ENCODE measurements at places on chromosomes 4 and X.

DNA sequence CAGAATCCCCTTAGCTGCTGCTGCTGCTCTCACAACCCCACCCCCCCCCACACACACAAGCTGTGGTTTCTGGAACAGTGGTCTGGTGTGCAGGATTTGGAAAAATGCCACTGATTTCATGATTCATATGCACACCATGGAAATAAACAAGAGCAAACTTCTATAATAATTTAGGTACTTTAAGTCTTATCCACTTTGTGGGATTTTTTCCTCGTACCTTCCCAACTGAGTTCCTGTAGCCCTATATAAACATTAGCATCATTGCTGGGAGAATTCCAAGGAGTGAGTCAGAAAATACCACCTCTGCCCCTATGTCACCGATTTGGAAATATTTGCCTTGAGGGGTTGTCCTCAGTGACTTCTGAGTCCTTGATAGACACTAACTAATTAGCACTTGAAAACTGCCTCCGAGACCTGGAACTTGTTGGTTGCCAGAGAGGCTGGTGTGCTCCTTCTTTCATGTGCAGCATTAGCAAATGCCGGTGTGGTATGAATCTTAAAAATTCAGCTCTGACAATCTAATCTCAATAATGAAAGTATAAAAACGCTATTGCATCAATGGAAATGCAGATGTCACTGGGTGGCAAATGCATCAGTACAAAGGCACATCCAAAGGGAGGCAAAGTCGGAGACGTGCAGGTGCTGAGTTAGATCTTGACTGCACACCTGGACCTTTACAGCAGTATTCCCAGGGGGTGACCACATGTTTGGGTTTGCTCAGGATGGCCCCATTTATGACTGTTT is 61.8 kb downstream of the CPE start:
- DNase-seq, result peak; percentile 86

DNA sequence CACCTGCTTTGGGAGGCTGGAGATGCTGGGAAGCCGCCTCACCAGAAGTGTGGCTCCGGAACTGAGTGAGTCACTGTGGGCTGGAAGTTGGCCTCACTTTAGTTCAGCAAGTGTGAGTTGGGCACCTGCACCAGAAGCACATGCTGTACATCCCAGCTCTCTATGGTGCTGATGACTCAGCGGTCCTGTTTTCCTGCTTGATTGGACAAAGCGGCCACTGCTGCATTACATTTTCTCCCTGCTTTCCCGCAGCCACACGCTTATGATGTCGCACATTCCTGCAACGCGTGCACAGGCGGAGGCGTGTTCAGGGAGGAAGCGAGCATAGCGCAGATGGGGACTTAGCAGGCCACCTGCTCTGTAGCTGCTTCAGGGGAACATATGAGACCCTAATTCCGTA is 26.7 kb upstream of the CLDN34 start:
- peak; percentile 55 for DNase-seq

DNA sequence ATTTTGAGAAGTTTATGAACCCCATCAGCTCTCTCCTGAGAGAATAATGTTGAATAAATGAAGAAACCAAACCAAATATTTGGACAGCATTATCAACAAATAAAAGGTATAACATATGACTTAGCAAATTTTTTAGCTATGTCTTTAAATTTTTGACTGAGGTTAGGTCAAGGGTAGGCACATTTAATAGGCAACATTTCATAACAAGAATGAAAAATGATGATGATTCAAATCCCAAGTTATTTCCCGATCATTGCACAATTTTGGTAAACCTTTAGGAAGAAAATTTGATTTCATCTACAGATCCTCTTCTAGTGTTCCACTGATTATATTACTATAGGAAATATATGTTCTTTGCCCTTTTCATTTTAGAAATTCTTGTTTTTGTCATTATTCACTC is 123.7 kb upstream of the TLR3 start:
- DNase-seq, result no peak

DNA sequence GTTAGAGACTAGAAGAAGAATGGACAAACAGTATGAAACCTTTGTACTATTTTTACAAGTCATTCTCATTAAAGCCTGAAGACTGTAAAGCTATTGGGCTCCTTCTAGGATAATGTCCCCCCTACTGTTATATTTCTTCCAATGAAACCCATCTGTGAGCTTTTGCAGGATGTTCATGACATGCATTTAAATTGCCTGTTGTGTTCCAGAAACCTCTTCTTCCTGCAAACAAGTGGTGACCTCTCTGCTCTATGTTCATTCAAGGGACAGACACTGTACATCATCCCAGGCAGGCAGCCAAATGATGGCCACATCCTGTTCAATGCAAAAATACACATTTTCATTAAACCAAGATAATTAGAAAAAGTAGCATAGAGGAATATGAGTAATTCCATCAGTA is 128.0 kb downstream of the C4orf33 start:
- DNase-seq, result no peak

DNA sequence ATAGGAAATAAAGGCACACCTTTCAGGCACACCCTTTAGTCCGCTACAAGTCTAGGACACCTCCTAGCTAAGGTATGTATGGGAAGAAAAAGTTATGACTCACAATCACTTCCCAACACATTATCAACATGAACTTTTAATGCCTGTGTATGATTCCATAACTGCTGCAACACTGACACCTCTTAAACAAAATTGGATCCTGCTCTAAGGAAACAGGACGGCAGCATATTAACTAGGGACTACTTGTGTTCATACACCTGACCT is 2.4 kb upstream of the PPP3CA start:
- DNase-seq, result no peak

- DNase-seq, result no peak
Measured at GRCh38 chr4:83582289-83582785, 46.4 kb downstream of the GPAT3 start.

DNA sequence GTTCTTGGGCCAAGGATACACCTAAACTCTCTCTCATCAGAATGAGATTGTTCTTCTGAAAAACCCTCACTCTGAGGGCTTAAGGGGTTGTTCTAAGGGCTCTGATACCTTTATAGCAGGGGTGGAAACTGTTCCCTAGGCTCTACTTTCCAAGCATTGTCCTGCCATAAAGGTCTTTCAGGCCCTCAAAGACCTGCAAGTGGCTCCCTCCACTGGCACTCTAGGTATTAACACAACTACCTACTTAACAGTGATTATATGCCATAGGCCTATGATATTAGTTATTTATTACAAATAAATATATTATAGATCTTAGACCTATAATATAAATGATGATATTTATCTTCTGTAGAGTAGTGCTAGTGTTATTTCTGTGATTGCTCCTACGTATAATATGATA is 473.7 kb upstream of the RPS6KA3 start:
- DNase-seq, result peak; percentile 12

DNA sequence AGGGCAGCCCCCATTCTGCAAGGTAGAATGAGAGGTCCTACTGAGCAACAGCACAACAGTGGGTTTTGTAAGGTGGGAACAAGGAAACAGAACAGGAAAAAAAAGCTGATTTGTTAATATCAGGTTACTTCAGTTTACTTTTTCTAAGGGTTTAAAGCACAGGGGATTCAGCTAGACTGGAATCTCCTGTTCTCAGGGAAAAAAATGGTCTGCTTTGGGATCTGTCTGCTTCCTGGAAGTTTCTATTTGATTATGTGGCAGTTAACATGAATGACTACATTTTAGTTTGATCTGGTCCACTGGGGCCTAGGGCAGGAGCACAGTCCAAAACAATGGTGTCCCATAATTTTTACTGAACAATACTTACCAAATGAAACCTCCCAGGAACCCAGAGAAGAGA is 104.6 kb downstream of the FBXW7 start:
- DNase-seq, result no peak

GRCh38 chrX:109312757-109313156 is 169.1 kb downstream of the GUCY2F start:
- DNase-seq, result no peak

DNA sequence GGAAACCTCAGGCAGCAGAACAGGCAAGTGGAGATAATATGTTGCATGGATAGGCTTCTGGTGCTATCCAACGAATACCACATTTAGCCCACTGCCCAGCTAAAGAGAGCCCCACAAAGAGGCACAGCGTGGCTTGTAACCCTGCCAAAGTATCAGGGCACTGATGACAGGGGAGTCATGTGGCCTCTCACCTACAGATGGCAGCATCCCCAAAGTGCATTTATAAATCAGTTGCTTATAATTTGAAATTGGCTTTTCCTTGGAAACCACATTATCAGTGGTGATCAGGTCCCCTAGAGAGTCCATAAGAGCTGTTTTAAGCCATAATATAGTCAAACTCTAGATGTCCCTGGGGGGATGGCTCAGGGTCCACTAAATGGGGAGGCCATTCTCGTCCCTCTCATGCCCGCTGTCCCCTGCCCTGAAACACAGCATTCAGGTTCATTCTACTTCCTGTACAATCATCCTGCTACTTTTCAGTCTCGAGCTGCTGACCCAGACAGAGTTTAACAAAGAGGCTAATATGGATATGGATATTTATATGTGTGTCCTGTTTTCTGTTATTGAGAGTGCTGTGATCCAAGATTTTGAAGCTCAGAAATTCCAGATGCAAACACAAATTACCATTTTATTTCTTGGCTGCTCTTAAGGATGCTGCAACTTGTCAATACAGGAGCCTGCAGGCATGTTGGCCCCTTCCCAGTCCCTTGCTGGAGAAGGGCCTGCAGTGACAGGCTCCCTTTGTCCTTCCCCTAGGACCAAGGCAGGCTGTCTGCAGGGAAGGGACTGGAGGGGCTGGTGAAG is 28.5 kb downstream of the SRPX start:
- DNase-seq, result no peak

DNA sequence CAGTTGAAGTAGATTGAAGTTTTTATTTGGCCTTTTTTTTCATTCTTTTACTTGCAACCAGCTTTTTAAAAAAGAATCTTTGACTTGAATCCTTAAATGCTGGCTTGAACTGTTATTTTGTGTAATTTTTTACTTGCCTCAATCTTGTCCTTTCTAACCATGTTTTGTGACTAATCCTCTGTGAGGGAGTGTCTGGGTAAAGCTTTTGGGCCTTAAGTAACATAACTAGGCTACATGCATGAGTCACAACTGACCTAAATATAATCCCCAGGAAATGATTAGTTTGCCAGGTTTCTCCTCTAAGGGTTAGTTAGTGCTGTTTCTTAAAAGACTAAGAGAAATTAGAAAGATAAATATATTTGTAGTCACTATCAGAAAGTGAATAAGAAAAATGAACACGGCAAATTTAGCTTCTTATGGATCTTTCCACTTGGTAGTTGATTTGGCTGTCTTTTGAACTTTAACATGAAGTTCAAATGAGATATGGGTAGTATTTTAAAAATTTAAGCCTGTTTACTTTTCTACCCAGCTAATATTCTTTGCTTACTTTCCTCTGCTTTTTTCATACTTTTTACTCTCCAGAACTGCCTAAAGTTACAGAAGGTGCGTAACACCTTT is 13.0 kb downstream of the EXOC1 start:
- peak; percentile 25 for DNase-seq

- DNase-seq, result no peak
Measured at GRCh38 chrX:106906361-106906760, 3.2 kb upstream of the RIPPLY1 start.

GRCh38 chrX:32530802-32531403 is 680.4 kb downstream of the DMD start:
- peak; percentile 0 for DNase-seq

- DNase-seq, result no peak
Measured at GRCh38 chr4:2858451-2859217, 15.0 kb downstream of the ADD1 start.

DNA sequence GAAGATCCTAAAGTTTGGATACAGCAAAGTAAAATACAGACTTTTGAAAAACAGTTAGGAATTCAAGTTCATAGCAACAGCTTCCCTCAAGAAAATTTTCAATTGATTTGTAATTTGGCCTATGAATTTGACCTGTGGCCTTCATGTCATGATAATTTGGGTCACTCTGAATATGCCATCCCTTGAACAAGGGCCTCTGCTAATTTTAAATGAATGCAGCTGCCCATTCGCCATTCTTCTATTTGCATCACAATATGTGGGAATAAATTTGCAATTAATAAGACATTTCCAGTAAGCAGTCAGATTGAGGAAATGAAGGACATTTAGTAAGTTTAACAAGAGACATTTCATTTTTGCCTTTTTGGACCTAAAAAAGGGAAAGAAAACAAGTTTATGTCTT is 1.9 kb upstream of the REST start:
- no peak for DNase-seq

DNA sequence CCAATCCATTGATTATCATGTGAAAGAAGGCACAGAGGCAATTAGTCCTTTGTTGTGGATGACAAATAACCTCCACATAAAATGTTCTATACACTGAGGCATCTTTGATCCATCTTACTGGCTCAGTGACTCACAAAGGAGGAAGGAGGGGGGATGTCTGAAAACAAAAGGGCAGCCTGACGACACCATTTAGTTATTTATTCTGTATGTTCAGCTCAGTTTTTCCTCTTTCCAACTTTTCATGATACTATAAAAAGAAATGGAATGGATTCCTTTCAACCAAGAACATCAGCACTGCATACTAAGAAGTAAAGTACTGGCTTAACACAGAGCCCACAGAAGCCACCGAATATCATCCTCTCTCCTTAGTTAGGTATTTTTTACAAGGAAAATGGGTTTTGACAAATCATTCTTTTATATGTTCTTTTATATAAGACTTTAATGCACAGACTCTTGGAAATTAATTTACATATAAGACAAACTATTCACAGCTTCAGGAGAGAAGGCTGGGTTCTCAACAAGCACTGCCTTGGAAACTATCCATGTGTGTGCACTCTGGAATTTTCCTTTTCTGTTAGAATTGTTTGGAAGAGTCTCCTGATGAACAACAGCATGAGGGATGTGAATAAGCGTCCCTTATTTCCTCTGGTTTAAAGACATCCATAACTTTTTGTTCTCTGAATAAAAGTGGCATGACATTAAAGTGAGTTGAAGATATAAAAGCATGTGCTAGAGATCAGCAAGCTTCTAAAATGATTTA is 135.6 kb downstream of the TSPAN5 start:
- DNase-seq, result no peak

GRCh38 chrX:105822138-105823091 is at the start of gene NRK:
Gene NRK, plus strand, starts transcription at chrX:105822539. Its CDS starts 307 bp downstream, at chrX:105822846.
- peak; percentile 26 for DNase-seq

- no peak for DNase-seq
Measured at GRCh38 chr4:62344915-62345314, 1144.8 kb downstream of the ADGRL3 start.

DNA sequence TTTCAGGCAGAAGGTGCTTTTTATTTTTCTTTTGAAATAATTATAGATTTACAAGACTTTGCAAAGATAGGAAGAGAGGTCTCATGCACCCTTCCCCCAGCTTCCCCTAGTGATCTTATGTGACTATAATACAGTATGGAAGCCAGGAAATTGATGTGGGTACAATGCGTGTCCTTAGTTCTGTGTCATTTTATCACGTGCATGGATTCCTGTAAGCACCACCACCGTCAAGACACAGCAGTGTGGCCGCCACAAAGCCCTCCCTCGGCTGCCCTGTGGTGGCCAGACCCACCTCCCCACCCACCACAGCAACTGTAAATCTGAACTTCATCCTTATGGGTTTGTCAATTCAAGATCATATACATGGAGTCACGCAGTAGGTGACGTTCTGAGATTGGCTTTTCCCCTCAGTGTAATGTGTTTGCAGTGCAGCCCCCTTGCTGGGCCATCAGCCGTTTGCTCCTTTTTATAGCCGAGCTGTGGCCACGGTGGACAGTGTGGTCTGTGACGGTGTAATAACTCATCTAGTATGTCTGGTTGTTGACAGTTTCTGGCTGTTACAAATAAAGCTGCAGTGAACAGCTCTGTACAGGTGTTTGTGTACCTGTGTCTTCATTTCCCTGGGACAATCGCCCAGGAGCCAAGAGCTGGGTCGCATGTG is 10.9 kb upstream of the HTRA3 start:
- DNase-seq, result no peak

GRCh38 chr4:5215321-5215720 is 164.0 kb downstream of the STK32B start:
- DNase-seq, result no peak

Measured in trophoblast cell (in vitro differentiated cells and primary cell).